ENCODE measurements at places on chromosomes 12 and 14. TPM values are rescaled to one million over a fixed set of nuclear protein-coding genes. Genes with fewer than 3 reads are reported as not detected.

FAM90A1 gene
- not detected for total RNA-seq

RTN1 gene
- total RNA-seq: 936 TPM

DNAI7 gene
- total RNA-seq: 12.0 TPM

CALM1 gene
- total RNA-seq: 1,218 TPM

ESPL1 gene
- total RNA-seq: 2.5 TPM

SYNE2 gene
- 91.6 TPM for total RNA-seq

KIF5A gene
- 114 TPM for total RNA-seq

BEGAIN gene
- total RNA-seq: 10.1 TPM

MORN3 gene
- total RNA-seq: 3.9 TPM

CIPC gene
- 46.1 TPM for total RNA-seq

HOXC13 gene
- total RNA-seq: not detected

NTS gene
- total RNA-seq: 211 TPM

CISTR gene
- not detected for total RNA-seq

CLMN gene
- 3.2 TPM for total RNA-seq

EVL gene
- total RNA-seq: 126 TPM

IL31 gene
- not detected for total RNA-seq

SYCP3 gene
- total RNA-seq: 0.46 TPM

JPH4 gene
- 50.3 TPM for total RNA-seq

APOF gene
- total RNA-seq: not detected

DUSP6 gene
- total RNA-seq: 55.8 TPM

FBXO33 gene
- 17.8 TPM for total RNA-seq

ERP27 gene
- 0.46 TPM for total RNA-seq

FZD10 gene
- 2.5 TPM for total RNA-seq

CD4 gene
- total RNA-seq: 4.8 TPM

Data from diencephalon (tissue), 1 donor.